ENCODE measurements at places on chromosomes 12 and 14.

- DNase-seq, result no peak
Observed at GRCh38 chr12:130161261-130162243, 712 bp upstream of the FZD10 start.

DNA sequence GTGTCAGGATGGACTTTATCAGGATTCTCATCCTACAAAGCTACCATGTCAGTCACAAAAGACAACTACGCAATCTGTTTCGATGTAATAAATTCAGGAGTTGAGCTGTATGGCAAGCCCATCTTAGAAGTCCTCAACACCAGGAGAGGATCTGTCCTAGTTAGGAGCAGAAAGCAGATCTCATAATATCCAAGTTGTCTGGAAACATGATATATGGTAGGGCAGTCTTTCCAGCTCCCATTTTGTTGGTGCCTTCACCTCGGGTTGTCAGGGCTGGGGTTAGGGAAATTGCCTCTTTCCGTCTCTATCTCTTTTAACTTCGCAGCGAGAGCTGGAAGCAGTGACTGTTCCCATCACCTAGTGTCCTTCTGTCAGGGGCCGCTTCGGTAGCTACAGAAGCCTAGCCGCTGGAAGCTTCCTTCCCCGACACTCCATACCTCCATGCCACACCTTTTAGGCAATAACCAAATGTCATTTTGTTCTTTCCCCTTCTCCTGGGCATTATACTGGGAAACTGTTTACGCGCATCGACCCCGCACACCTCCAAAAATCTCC, 1.4 kb downstream of the NIN start:
- no peak for DNase-seq

DNA sequence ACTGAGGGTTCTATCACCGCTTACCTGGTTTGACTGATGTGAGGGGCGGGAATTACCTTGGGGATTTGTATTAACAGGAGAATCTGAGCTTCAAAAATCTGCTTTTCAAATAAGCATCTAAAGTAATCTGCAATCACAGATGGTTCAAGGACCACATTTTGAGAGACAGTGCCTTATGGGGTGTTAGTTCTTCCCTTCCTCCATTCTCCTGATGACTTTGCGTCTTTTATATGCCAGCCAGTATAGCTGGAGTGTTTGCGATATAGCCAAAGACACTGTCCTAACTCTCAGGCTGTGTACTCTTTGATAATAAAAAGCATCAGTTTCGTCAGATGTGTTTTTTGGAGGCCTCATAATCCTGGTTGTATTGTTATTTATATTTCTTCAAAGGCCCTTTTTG, 39.5 kb downstream of the PPHLN1 start:
- no peak for DNase-seq

GRCh38 chr12:12661086-12661856, 34.7 kb downstream of the GPR19 start:
- no peak for DNase-seq

DNA sequence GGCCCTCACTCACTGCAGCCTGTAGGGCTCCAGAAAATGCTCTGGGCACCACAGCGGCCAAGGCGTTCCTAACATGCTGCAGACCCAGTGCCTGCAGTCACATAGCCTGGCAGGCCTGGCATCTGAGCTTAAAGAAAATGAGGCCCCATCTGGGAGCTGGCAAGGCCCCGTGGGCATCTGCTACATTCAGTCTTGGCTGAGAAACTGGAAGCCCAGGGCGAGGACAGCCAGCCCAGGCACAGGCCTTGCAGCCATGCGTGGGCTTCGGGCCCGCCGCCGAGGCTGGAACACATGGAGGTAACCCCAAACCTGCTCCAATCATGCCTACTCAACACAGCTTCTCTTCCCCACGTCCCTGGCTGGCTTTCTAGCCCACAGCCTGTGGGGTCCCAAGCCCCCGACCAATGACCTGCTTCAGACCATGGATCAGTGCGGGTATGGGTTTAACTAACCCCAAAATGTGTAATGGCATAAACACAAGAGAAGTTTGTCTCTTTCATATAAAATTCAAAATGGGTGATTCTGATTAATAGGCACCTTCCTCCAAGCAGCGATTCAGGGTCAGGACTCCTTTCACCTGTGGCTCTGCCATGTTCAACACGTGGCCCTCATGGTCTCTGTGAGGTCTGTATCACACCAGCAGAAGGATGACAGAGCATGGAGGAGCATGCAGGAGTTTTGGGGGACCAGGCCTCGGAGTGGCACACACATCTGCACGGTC, 6.4 kb downstream of the NGB start:
- DNase-seq, result no peak

DNA sequence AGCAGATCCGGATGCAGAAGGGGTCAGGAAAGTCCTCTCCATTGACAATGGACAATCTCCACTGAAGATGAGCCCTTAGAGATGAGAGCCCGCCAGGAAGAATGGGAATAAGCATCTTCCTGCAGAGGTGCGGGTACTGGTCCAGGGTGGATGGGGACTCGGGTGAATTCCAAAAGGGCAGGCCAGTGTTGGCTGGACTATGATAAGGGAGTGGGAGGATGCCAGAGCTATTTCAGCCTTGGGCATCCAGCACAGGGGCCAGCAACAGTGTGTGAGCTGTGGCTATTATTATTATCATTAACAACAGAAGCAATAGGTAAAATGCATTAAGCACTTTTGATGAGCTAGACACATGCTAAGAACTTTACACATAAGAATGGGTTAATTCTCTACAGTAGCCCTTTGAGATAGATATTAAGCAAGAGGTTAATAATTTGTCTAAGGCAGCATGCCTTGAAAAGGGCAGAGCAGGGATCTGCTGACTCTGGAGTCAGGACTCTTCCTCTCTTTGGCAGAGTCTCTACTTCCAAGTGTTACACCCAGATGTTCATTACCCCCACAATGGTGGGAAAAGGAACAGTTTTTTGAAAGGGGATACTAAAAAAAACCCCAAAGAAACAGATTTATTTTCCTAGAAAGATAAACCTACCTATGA, 55.2 kb downstream of the PRICKLE1 start:
- DNase-seq, result no peak
